ENCODE measurements at places on chromosomes 7 and 10.

DNA sequence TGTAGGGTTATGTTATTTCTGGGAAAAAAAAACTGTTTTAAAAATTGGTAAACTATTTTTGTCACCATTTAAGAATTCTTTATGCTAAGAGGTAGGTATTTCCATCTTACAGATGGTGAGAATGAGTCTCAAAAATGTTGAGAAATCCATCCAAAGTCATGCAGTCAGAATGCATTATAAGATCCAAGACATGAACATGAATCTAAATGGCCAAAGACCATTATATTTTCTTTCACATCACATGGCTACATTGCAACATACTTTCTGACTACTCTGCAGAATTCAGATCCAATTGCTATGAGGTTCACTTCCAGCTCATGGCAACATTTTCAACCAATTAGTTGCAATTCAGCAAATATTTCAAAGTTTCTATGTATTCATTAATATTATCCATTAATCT, 181.2 kb downstream of the TWIST1 start:
- DNase-seq = no peak

DNA sequence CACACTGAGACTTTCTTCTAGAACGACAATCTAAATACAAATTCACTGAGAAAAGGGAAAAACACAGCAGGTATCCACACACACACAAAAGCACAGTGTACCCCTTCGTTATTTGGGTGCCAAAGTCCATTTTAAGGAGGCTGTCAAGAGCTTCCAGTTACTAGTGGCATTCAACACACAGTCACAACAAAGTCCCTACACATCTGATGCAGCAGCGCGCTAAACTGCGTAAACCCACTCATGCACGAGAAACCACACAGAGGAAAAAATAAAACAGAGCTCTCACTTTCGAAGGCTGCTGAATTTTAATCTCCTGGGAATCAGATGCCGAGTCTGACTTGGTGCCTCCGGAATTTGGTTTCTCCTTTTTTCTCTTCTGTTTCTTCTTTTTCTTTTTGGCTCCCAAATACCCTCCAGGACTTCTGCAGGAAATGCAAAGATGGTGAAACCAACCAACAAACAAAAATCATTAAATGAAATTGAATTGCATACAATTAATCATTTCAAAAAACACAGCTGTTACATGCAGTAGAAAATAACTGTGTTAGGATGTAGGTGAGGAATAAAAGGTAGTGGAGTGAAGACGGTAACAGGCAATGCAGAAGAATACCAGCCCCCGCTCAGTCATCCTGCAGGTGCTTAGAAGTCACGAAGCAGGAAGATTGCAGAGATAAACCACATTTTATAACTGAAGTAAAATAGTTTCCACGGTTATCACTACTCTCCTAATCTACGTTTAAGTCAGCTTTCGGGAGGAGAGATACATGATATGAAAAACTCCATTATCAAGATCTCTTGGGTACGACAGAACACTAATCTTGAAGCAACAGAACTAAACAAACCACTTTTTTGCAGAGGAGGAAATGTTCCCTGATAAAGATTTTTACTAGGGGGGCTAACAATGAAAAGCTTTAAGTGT, 27.1 kb downstream of the NMT2 start:
- DNase-seq = no peak

- no peak for DNase-seq
Measured at GRCh38 chr10:7157091-7157490, 253.7 kb downstream of the SFMBT2 start.

GRCh38 chr7:105719395-105719794, 138.1 kb upstream of the EFCAB10 start:
- no peak for DNase-seq

GRCh38 chr10:123614888-123615287, 51.3 kb upstream of the GPR26 start:
- DNase-seq = no peak
